ENCODE measurements at places on chromosomes 7 and 10. TPM values are rescaled to one million over a fixed set of nuclear protein-coding genes. Genes with fewer than 3 reads are reported as not detected.

PPIF gene
- total RNA-seq: 19.1 TPM

DNA sequence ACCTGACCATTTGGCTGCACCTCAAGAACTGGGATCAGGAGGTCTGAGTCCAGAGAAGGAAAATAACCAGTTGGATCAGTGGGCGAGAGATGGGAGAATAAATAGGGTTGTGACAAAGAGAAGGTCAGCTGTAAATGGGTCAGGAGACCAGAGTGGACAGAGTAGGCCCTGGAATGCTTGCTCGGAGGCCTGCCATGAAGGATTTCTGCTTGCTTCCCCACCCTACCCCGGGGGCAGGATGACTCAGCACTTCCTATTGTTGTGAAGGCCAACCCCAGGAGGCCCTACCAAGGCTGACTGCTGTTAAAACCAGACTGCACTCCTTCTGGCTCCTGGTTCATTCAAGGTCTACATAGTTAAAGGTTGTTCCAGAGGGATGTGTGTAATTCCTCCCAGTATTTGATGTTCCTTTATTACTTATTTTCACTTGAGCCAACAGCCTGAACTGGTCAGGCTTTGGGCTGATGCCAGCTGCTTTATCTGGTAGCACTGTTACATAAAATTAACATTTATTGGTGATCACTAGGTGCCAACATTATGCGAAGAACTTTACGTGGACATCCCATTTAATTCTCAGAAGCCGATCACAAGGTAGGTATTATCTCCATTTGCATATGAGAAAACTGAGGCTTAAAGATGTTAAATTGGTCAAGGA, 27.3 kb upstream of the IFRD1 start:
- peak; percentile 98 for DNase-seq

DNA sequence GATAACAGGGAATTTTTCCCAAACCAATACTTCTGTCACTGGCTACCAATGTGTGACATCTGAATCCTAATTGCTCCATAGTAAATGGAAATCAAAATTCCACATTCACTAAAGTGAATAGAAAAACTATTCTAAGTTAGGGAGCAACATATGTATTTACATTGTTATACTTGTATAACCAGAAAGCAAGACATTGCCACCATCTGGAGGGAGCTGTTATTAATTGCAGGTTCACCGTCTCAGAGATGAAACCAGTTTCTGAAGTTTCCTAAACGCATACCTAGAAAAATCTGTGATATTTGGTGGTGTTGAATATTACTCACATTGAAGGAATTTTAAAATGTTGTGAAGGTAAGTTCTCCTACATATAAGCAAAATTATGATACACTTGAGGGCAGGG, 390.1 kb downstream of the NXPH1 start:
- no peak for DNase-seq

- DNase-seq: no peak
Observed at GRCh38 chr10:117790621-117791020, 248.1 kb downstream of the EMX2 start.

DNA sequence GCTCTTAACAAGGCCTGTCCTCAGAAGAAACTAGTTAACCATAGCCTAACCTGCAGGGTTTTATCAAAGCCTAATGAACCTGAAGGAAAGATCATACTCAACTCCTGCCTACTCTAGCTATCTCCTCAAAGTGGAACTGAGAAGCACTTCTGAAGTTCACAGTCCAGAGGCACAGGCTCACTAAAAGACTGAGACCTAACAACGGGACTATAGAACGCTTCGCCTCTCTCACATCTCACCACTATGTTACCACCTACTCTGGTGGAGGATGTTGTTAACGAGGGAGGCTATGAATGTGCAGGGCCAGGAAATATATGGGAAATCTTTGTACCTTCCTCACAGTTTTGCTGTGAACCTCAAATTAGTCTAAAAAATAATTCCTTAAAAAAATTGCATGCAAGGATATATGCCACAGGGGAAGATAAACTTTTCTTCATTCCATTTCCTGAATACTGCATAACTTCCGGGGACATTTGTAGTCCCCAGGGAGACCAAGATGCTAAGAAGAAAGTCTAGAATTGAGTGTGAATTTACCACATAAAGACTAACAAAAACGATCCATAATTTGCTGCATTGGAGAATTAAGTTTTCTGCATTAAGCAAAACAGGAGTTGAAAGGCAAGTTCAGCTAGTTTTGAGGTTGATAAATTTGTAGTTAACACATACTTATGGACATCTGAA, 21.6 kb downstream of the LIPJ start:
- no peak for DNase-seq

DNA sequence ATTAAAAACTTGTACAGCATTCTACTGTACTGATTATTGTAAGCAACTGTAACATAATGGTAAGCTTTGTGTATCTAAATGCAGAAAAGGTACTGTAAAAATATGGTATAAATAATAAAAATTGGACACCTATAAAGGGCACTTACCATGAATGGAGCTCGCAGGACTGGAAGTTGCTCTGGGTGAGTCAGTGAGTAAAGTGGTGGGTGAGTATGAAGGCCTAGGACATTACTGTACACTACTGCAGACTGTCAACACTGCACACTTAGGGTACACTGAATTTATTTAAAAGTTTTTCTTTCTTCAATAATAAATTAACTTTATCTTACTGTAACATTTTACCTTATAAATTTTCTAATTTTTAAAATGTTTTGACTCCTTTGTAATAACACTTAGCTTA, 118.6 kb upstream of the ASAH2 start:
- DNase-seq: no peak

GRCh38 chr10:131427281-131427680, 115.8 kb upstream of the TCERG1L start:
- no peak for DNase-seq

GRCh38 chr10:52853704-52854103, 81.1 kb upstream of the MBL2 start:
- DNase-seq: no peak

DNA sequence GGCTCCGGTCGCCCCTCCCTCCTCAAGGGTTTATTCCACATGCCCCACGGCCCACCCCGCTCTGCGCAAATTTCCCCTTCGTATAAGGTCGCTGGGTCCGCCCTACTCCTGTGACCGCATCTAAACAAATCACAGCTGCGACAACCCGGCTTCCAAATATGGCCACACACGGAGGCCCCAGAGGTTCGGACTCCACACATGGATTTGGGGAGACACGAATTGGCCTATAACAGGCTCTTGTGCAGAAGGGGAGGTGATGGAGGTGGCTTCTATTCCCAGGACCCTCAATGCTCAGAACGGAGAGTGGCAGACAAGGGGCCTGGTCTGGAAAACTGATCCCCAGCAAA, 90.1 kb downstream of the FOXL3 start:
- DNase-seq: no peak

DNA sequence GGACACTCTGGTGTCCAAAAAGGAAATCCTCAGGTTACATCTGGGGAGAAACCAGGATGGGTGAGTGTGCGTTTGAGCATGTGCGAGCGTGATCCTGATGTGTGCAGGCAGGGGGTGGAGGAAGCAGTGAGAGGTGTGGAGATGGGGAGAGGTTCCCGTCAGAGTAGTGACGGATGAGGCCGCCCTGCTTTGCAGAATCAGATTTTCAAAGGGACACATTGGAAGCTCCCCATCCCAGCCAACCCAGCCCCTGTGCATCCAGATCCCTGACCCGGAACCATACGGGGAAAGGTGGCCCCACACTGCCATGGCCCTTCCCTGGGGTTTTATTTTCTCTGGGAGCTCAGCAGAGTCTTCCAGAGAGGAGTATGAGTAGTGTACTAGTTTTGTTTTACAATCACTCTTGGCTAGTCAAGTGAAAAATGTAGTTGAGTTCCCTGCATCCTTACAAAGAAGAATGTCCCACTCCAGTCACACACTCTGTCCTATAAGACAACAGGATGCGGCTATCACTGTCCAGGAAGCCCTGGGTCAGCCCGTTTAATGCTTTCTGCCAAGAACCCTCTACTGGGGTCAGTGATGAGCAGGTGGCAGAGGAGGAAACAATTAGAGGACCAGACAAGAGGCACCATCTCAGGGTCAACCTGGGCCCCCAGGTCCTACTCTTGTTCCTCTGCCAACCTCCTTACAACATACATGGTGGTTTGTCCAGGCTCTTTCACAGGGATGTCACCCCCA, 46.8 kb upstream of the PDLIM1 start:
- no peak for DNase-seq

- peak; percentile 23 for DNase-seq
Observed at GRCh38 chr7:112453505-112454171, 3.4 kb downstream of the IFRD1 start.

DNA sequence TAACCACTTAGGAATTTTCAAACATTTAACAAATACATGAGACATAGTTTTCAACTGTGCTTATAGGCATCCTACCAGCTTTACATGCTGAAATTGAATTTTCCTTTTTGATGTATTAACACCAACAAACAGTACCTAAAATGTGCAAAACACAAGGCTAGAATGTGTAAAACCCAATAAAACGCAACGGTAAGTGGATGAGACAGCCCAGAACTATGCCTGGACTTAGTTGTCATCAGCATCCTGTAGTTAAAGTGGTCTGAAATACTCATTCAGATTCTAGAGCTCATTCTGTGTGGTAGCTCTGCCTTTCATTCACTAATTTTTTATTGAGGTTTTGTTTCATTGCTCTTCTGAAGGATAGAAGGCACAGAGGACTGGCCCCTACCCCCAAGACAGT, 137.1 kb downstream of the BMPER start:
- DNase-seq: peak; percentile 52

DNA sequence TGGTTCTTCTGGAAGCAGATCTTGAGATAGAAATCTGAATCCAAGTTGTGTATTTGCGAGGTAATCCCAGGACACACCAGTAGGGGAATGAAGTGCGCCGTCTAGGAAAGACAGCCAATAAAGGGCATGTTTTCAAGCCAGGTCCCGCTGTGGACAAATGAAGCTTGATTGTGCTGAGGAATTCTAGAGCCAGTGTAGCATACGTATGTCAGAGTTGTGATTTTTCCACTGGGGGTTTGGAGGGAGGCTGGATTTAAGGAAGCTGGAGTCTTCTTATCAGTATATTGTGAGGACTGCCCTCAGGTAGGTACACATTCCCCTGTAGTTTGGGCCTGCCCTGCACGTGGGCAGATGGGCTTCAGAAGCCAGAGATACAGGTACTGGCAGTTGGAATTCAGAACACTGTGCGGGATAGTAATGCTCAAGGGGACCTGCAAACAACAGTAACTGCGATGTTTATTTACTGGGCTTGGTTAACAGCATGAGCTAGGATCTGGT, 50.9 kb downstream of the GALNT11 start:
- peak; percentile 11 for DNase-seq

PON1 gene
- not detected for total RNA-seq

DNA sequence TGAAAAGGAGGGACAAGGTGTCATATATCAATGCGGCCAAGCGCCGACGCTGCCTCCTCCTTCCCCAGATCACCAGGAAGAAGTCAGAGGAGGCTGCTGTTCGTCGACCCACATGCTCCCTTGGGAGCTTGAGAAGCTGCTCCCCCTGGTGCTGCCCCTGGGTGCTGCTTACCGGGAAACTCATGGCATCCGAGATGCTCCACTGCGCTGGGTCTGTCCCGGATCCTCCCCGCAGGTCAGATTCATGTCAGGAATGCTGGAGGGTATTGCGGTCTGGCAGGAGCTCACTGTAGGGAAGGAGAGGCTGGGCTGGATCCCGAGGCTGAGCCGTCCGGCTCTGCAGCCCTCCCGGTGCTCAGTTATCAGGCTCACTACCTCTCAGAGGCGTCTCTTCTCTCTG, 123.7 kb upstream of the FAM20C start:
- peak; percentile 99 for DNase-seq

VGF gene
- 0.59 TPM for total RNA-seq

GRCh38 chr10:70250961-70251680, 17.9 kb upstream of the PPA1 start:
- DNase-seq: no peak

ARL3 gene
- 11.1 TPM for total RNA-seq

- no peak for DNase-seq
Observed at GRCh38 chr7:27250557-27251070, 8.0 kb downstream of the EVX1 start.

DDC gene
- total RNA-seq: not detected

FRAT1 gene
- total RNA-seq: 0.60 TPM

- DNase-seq: no peak
Observed at GRCh38 chr7:114085313-114085591, 166.4 kb upstream of the PPP1R3A start.

DNA sequence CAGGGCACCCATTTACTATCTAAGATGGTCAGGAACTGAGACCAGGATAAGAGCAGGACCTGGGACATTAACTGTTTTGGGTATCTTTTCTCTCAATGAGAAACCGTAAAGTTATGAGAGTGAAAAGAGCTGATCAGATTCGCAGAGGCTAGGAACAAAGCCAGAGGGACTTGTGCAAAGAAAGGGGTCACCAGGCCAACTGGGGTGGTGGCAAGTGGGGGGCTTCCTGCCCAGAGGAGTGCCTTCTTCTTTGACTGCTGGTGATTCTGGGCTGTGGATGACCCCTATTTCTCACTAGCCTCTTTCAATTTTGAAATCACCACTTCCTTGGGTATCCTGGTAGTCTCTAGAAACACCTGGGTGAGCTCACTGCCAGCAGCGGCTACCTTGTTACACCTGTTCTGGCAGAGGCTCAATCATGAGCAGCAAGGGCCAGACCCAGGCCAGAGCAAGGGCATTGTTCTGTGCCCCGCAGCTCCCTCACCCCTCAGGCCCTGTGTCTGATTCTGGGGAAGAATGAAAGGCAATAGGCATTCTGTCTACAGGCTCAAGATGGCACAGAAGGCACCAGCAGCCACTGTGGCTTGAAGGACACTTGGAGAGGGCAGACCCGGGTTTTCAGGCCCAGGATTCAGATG, 999 bp downstream of the SFTPD start:
- DNase-seq: no peak

GRCh38 chr7:29853789-29854188, 47.5 kb downstream of the WIPF3 start:
- no peak for DNase-seq

DNA sequence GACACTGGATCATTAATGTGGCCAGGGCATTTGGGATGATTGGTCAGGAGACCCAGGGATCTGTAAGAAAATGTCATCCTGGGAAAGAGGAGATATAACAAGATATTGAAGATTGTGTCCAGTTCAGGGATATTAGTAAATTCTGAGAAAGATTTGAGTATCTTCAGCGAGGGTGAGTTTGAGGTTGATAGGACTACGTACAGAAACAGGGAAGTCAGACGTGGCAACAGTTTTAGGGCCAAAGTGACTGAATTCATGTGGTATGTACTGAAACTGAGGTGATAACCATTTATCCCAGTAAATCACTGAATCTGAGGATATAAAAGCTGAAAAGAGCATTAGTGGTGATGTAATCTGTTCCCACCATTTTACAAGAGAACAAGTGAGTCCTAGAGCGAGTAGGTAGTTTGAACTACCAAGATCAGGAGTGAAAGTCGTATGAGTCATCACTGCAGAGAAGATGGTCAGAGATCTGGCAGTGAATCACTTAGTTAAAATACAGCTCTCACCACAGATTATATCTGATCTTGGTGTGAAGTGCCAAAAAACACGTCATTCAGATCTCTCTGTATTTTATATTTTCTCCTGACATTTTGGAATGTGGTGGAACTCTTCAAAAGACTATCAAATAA, 220.5 kb downstream of the CDK14 start:
- DNase-seq: peak; percentile 94

ACBD7 gene
- 6.7 TPM for total RNA-seq

GRCh38 chr7:101985057-101985902, 167.9 kb downstream of the CUX1 start:
- DNase-seq: no peak

Measured in RPMI7951 (cell line).